ENCODE measurements at places on chromosomes 13 and 19. TPM values are rescaled to one million over a fixed set of nuclear protein-coding genes. Genes with fewer than 3 reads are reported as not detected.

DNA sequence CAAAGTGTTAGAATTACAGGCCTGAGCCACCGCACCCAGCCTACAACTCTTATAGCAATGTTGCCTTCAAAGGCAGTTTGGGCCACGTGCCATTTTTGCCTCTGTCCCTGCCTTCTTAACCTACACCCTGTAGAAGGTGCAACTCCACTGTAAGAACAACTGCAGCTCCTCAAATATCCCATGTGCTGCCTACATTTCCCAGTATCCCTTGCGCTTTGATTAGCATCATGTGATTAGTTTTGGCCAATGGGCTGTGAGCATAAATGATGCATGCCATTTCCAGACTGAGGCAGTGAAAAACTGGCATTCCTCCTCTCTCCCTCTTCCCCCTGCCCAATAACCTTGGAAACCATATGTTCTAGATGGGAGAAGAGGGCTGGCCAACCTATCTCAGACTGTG lies 75.2 kb upstream of the MRI1 start:
- DNase-seq = peak; percentile 23

GRCh38 chr13:112062072-112062567 lies 4.8 kb upstream of the SOX1 start:
- DNase-seq = no peak

GRCh38 chr19:18274781-18275356 lies 617 bp upstream of the IQCN start:
- peak; percentile 96 for DNase-seq

Gene CYP4F22
- not detected for total RNA-seq

Gene TTC9B
- not detected for total RNA-seq

GRCh38 chr13:80550971-80551441 lies 210.1 kb upstream of the SPRY2 start:
- no peak for DNase-seq

DNA sequence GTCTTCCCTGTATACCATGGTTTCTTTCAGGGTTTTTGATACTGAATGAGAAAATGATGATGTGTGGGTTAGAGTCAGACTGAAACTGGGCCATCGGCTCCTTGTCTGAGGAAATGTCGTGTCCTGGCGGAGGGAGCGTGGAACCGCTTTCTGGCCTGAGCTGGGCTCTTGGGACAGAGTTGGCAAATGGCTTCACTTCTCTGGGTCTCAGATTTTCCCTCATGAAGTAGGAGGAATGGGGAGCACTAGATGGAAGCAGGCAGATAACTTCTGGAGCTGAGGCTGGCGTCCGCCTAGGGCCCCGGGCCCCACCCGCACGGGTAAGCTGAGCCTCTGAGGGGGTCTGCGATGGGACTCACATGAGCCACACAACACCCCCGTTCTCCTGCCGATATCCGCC lies 133.3 kb upstream of the WASF3 start:
- DNase-seq = no peak

DNA sequence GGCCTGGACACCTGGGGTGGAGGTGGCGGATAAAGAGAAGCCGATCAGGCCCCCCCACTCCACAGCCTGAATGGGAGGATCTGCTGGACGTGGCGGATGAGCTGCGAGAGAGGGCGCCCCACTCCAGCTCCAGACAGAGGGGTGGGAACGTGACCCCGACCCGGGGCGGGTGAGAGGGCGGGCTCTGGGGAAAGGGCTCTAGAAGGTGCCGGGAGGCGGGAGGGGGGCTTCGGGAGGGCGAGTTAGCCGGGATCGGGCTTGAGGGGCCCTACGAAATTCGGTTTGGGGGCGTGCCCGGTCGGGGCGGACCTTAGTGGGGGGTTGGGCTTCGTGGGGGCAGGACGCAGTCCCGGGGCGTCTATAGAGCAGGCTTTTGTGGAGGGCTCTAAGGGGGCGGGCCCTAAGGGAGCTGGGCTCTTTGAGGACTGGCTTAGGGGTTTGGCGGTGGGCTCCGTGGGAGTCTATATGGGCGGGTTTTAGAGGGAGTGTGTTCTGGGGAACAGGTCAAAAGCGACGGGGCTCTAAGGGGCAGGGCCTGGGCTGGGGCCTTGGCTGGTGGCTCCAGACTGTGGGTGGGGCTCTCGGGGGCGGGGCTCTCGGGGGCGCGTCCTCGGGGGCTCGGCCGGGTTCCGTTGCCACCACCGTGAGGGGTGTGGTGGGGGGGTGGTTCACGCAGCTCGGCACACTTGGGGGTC lies 4.1 kb upstream of the NANOS3 start:
- DNase-seq = no peak

- DNase-seq = peak; percentile 53
These were observed 648.3 kb upstream of the ARGLU1 start for GRCh38 chr13:107216046-107216755.

GRCh38 chr13:40980461-40980860 lies 38.7 kb downstream of the ELF1 start:
- no peak for DNase-seq

DNA sequence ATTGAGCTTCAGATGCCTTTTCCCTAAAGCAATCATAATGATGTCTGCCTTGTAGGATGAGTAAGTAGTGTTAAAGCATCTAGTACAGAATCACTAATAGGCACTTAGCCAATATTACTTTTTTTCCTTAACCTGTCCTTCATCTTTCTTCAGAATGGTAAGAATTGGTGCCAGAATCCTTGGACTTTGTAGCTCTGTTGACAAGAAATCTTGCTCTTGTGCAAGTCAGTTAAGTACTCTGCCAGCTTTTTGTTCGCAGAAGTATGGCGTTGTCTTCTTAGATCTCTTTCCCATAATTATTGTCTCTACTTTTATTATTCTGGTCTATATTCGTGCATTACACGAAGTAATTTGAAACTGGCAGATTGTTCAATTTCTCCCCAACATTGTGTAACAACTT lies 554.5 kb downstream of the PCDH9 start:
- DNase-seq = no peak

DNA sequence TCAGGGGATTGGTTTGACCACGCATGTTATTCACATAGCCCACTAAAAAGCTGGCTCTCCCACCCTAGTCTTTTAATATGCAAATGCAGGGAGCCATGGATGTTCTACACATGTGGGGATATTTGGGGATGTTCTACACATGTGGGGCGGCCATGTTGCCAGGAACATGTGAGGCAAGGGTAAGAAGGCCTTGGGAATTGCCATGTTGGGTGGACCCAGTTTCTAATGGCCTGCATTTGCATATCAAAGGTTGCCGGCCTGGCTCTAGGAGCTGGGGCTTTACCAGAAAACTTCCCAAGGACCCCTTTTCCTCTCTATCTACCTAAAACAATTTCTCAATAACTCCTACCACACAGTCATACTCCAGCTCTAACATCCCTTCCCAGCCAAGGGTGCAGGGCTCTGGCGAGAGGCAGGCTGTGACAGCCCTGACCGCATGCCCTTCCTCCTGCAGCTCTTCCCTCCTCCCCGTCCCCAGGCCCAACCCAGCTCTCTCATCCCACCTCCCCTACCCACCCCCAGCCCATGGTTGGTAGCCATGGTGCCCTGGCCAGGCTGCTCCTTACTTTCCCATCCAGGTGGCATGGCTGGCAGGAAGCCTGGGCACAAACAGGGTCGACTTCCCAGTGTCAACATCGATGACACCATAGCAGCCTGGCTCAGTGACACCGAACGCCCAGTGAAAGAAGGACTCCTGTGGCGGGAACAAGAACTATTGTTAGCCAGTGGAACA lies 11.0 kb downstream of the PEPD start:
- DNase-seq = no peak

Gene NLRP5
- not detected for total RNA-seq

Gene ZNF43
- 0.99 TPM for total RNA-seq

DNA sequence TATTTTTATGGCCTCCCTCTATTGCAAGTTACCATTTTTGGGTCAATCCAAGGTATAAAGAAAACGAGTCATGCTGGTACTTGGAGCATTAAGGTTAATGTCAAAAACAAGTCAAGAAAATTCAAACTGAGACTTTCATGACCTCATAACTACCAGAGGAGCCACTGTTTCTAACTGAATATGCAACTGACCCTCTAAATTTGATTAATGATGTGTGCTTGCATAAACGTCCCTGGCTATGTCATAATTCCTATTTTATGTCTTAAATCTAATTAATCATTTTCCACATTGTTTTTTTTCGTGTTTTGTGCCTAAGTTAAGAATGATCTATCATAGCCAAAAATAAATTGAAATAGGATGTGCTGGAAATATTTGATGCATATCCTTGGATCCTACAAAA lies 396.7 kb upstream of the GPC6 start:
- DNase-seq = no peak

DNA sequence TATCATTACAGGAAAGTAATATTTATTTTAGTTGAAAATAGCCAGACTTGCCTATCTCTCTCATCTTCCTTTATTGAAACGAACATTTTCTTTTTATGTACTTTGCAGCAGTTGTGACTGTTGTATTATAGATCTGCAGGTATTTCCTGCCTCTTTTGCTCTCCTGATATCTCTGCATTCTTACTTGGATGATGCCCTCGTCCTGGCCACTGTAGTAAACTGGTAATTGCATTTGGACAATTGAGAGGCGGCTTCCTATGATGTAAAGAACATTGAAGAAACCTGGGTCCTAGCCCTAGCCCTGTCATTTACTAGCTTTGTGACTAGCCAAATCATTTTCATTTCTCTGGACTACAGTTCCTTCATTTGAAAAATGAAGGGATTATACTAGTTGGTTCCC lies 6.4 kb downstream of the ARHGAP35 start:
- DNase-seq = no peak

- DNase-seq = no peak
These were observed at the start of gene IL12RB1 for GRCh38 chr19:18086590-18087138. Gene IL12RB1 (minus strand): TSS chr19:18086934. CDS start chr19:18086823, 111 bp downstream.

DNA sequence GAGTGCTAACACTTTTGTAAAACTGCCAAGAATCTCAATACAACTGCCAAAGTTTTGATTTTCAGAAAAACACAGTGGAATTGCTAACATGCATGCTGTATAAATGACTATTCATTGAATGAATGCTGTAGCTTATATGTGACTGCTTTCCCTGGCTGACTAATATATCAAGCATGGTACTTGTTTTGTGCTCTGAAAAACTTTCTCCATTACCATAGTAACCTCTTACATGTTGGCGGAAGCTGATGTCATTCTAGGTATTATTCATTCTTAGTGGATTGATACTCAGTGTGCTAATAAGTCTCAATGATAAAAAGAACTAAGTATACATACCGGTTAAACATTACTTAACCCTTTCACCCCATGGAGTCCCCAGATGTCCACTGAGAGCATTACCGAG lies 166.1 kb upstream of the MYO16 start:
- DNase-seq = no peak

All from MG63 (cell line).